ENCODE measurements at places on chromosomes 3 and 15. TPM values are rescaled to one million over a fixed set of nuclear protein-coding genes. Genes with fewer than 3 reads are reported as not detected.

Gene MEF2A
- 104 TPM for total RNA-seq

Gene LRTM1
- total RNA-seq, result not detected

Gene EXD1
- not detected for total RNA-seq

Gene TMCO5A
- not detected for total RNA-seq

Gene LTK
- 4.4 TPM for total RNA-seq

DNA sequence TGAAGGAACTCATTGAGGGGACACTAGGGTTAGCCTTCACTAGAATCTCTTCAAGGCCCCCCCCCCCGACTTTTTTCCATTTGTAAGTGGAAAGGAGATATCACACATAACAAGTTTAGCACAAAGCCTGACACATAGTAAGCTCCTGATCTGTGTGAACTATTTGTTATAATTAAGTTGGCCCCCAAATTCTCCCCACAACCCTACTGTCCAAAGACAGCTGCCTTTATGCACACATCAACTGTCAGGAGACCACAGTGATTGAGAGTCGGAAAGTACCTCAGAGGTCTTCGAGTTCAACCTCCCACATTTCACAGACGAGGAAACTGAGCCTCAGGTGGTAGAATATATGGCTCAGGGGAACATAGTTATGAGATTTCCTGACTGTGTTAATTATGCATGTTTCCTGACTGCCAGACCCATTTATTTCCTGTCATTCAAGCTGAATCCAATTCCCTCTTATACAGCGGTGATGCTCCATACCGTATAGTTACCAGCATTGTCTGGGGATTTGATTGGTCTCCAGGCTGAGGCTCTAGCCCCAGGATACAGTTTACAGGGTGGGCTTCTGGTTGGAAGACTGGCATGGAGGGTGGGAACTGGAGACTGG lies 227.4 kb upstream of the CMC1 start:
- no peak for DNase-seq
- H3K4me3 ChIP-seq, result no peak overlapping the region
- H3K36me3 ChIP-seq, result no peaks in the 10 kb centered on the region
- no peaks in the 10 kb centered on the region for H3K27me3 ChIP-seq

GRCh38 chr15:65949491-65949890 lies 80.2 kb downstream of the RAB11A start:
- H3K27ac ChIP-seq, result no peak overlapping the region
- H3K36me3 ChIP-seq, result no peaks in the 10 kb centered on the region
- no peak for DNase-seq
- no peak overlapping the region for H3K4me3 ChIP-seq
- H3K27me3 ChIP-seq, result peaks cover 6% of the 10 kb centered on the region

DNA sequence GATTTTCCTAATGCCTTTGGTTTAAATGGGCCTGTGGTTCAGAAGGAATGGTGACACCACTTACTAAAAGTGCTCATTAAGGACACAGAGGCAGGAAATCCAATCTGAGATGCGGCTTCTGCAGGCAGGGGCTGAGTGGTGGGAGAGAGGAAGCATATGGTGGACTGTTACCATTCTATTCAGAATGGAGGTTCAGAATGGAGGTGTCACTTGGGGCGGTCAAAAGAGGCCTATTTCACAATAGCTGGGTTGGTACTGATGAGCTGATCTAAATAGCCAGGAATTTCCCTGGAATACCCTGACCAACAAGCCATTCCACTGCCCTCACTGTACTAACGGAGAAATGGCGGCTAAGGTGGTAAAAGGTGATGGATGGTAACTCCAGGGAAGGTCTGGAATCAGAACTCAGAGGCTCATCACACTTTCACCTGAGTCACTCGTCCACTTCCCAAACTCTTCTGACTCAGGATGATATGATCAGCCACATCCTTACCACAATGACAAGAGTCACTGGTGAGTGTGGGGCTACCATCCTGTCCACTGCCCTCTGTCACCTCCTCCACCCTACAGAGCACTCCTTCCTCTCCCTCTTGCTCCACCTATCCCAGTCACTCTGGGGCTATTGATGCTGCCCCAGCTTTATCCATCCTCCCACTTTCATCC lies 15.7 kb downstream of the RFT1 start:
- no peaks in the 10 kb centered on the region for H3K27me3 ChIP-seq
- H3K36me3 ChIP-seq, result peaks cover 1% of the 10 kb centered on the region
- no peak overlapping the region for H3K4me3 ChIP-seq
- no peak overlapping the region for H3K27ac ChIP-seq

GRCh38 chr3:153260681-153261080 lies 98.7 kb downstream of the RAP2B start:
- no peaks in the 10 kb centered on the region for H3K36me3 ChIP-seq
- DNase-seq, result no peak
- H3K27ac ChIP-seq, result no peak overlapping the region
- no peaks in the 10 kb centered on the region for H3K27me3 ChIP-seq
- no peak overlapping the region for H3K4me3 ChIP-seq

GRCh38 chr15:73596174-73596573 lies 37.0 kb downstream of the NPTN start:
- H3K4me3 ChIP-seq, result no peak overlapping the region
- no peaks in the 10 kb centered on the region for H3K4me1 ChIP-seq
- no peak overlapping the region for H3K27ac ChIP-seq
- H3K27me3 ChIP-seq, result no peaks in the 10 kb centered on the region
- DNase-seq, result no peak

GRCh38 chr3:6737630-6738029 lies 123.3 kb upstream of the GRM7 start:
- no peak overlapping the region for H3K4me3 ChIP-seq
- no peaks in the 10 kb centered on the region for H3K27me3 ChIP-seq
- no peak for DNase-seq
- no peak overlapping the region for H3K27ac ChIP-seq
- H3K36me3 ChIP-seq, result no peaks in the 10 kb centered on the region

GRCh38 chr15:67025719-67026609 lies 39.4 kb upstream of the SMAD3 start:
- no peaks in the 10 kb centered on the region for H3K27me3 ChIP-seq
- no peak overlapping the region for H3K4me3 ChIP-seq
- H3K4me1 ChIP-seq, result peaks cover 13% of the 10 kb centered on the region
- H3K36me3 ChIP-seq, result no peaks in the 10 kb centered on the region
- no peak overlapping the region for H3K27ac ChIP-seq

DNA sequence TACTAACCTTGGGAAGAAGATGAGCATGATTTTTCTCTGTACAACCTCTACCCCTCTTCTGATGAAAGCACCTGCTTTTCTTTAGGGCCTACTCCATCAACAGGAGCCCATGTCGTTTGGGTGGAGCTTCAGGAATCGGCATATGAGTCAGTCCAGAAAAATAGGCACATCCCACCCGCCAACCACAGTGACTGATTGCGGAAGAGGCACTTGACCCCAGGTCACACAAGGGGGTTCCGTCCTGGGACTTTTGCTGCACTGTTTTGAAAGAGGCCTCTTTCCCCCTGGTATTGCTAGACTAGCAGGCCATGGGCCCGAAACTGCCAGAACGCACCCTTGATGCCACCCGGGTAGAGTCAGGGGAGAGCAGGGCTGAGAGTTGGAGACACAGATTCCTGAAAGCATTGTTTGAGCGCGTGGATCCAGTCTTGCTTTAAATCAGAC lies 19.3 kb upstream of the NRROS start:
- H3K27ac ChIP-seq, result no peak overlapping the region
- no peaks in the 10 kb centered on the region for H3K36me3 ChIP-seq
- H3K27me3 ChIP-seq, result no peaks in the 10 kb centered on the region
- H3K4me1 ChIP-seq, result peaks cover 19% of the 10 kb centered on the region
- H3K4me3 ChIP-seq, result no peak overlapping the region
- DNase-seq, result no peak

GRCh38 chr3:98812851-98813374 lies 49.8 kb downstream of the ST3GAL6 start:
- no peak overlapping the region for H3K4me3 ChIP-seq
- H3K27me3 ChIP-seq, result no peaks in the 10 kb centered on the region
- no peaks in the 10 kb centered on the region for H3K4me1 ChIP-seq
- no peak overlapping the region for H3K27ac ChIP-seq
- no peaks in the 10 kb centered on the region for H3K36me3 ChIP-seq
- no peak for DNase-seq

Data from B cell (primary cell).